ENCODE measurements at places on chromosomes 5 and 9.

DNA sequence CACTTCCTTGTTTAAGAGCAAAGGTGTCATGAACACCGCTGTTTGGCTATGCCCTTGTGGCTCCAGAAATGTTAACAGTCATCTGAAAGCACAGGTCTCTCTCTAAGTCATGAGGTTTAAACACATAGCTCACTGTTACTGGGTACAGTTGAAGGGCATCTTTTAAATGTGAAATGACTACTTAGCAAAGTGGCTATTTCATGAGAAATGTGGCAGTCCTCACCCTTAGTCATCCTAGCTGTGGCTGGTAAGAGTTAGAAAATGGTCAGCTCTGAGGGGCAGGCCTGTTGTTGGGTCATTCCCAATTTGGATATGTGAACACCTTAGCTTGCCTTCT lies 24.2 kb upstream of the TMEM171 start:
- DNase-seq: no peak

- DNase-seq: no peak
Measured at GRCh38 chr9:82404196-82404870, 415.8 kb downstream of the SPATA31D1 start.

DNA sequence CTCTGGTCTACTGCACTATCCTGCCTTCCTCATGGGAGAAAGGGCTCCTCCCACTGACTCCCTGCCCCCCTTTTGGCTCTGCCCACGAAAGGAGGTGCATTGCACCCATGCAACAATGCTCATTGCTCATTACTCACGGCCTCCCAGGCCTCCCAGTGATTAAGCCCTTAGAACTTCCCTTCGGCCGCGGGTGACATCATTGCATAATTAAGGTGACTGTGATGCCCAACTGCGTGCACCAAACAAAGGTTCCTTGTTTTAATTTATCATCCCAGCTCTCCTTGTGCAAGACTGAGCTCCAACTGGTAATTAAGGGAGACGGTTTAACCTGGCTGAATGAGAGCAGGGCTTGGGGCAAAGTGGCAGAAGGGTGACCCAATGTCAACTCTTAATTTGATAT lies 180.4 kb downstream of the GAS1 start:
- no peak for DNase-seq

- no peak for DNase-seq
Measured at GRCh38 chr5:6784481-6784880, 71.2 kb downstream of the TENT4A start.

- DNase-seq: no peak
Measured at GRCh38 chr5:151509231-151509630, 61.8 kb downstream of the SLC36A1 start.
